Skeletal muscle cell (primary cell): ENCODE measurements at places on chromosomes 1 and 21.

DNA sequence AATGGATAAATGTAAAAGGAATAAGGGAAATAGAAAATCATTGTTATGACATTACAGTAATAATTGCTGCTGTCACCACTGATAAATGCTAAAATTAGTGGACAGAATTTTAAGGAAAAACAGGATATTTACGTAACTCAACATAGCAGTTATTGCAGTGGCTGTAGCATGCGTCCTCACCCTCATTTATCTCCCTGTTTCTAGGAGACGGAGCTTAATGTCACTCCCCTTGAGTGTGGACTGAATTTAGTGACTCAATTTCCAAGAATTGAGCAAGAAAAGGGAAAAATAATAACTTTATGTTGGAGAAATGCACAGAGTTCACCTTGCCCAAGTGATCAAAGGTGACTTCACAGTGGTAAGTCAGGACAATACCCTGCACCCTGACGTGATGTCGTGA, 33.3 kb upstream of the COL18A1 start:
- DNase-seq = no peak

DNA sequence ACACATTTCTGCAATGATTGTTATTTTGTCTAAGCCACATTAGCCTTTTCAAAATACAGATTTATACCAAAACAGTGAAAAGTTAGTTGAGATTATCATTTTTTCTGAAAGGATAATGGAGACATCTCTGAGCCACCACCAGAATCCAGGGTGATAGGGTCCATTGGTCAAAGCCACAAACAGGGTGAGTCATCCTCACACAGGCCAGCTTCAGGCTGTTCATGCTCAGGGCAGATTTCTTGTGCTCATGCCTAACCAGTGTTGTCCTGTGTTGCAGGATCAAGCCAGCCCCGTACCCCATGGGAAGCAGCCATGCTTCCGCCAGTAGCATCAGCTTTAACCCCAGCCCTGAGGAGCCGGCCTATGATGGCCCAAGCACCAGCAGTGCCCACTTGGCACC, 13.4 kb downstream of the ELOA start:
- DNase-seq = no peak

DNA sequence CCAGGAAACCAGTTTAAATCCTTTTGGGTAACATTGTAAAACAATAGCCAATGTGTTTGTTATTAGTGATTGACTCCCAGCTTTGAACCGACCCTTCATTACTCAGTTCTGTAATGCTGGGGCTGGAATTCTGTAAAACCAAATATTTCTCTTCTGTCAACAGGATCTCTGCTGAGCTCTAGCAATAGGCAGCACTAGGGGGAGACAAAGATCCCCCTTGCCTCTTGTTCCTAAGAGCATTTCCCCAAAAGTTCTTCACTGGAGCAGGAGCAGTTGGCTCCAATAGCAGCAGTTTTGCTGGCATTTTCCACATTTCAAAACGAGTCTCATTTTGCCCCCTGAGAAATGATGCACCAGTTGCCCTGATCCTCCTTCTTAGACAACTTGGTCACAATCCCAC, 1671.1 kb downstream of the MRPL39 start:
- no peak for DNase-seq

DNA sequence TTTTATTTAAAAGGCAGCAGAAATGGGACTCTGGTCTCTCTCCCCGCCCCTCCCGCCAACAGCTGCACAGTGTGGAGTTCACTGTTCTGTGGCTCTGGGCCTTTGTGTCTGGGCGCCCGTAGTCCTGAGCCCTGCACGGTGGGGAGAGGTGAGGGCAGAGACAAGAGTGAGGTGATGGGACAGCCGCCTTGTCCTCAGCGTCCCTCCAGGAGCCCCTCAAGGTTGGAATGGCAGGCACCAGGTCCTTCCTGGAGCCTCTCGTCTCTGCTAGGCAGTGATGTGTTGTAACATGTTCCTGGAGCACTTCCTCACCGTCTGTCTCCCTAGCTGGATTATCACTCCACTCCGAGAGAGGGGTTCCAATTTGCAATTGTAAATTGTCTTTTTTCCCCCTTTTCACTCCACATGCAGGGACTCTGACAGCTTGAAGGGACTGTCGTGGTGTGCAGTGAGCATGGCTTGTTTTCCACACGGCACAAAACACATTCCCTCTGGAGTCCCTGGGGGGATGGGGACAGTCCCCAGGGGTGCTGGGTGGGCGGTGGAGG, 44.6 kb upstream of the C1orf174 start:
- DNase-seq = no peak

DNA sequence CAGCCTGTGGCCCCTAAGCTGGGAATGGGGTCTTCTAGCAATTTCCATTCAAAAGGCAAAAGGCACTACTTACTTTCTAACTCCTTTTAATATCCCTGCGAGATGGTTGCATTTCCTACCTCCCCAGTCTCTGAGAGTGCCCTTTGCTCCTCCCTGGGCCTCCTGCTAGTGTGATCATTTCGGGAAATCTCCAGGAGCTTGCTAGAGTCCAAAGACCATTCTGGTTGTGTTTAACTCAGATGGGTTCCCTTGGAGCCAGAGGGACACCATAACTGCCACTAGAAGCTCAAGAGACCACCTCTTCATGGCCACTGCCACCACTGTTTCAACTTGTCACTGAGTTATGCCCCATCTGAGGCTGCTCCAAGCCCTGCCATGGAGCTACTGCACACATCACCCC, 34.4 kb upstream of the CYP4B1 start:
- no peak for DNase-seq

- no peak for DNase-seq
Observed at GRCh38 chr1:113647164-113647563, 112.1 kb downstream of the PHTF1 start.

- DNase-seq = no peak
Observed at GRCh38 chr1:119226321-119226720, 85.9 kb upstream of the WARS2 start.

GRCh38 chr1:220786337-220787068, at the start of gene MTARC1:
Gene MTARC1 (plus strand): TSS chr1:220786913. CDS start chr1:220786945, 32 bp downstream.
- DNase-seq = no peak

GRCh38 chr1:162951553-162952315, 90.8 kb upstream of the CCDC190 start:
- DNase-seq = no peak

- no peak for DNase-seq
Observed at GRCh38 chr1:224237119-224237881, 54.3 kb downstream of the DEGS1 start.

DNA sequence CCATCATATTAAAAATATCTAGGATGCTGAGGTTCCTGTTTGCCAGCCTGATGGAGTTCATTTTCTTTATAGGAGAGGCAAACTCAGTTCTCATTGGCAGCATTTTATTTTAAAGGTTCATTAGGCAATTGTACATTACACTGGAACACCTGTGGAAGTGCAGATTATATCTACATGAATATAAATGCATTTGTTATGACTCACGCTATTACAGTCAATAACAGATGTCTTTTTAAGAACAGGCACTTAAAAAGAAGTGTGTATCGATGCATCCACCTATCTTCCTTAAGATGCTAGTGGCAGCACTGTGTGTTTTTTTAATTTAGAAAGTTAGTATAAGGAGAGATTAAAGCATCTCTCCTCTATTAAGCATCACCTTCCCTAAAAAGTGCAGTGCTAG, 276.5 kb downstream of the PRDM2 start:
- DNase-seq = no peak

DNA sequence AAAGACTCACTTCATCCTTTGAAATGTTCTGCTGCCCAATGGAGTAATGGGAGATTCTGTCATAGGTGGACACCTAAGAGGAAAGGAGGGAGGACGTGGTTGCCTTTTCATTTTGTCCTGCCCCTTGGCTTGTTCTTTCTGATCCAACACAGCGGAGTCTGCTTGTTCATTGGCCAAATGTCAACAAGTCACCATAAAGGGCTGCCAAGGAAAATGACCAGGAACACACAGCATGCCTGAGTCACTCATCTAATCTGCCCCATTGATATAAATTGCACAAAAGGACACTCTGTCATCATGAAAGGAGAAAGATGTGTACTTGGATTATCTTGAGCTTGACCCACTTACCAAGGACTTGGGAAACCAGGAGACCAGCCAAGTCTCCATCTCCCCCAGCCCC, 422.9 kb downstream of the SETD4 start:
- peak; percentile 65 for DNase-seq

DNA sequence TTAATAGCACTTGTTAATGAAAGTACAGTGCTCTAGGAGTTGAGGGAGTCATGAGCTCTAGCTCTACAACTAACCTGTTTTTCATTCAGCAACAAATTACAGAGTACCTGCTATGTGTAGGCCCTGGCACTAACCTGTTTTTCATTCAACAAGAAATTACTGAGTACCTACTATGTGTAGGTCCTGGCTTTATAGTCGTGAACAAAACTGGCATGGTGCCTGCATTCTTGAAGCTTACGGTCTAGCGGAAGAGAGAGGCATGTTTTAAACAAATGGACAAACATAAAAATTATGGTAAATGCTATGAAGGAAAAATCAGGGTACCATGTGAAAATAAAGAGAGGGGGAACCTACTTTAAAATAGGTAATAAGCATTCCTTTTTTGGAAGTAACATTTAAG, 2.2 kb upstream of the UBAP2L start:
- no peak for DNase-seq

GRCh38 chr1:159146980-159147379, 24.4 kb upstream of the CADM3 start:
- no peak for DNase-seq

DNA sequence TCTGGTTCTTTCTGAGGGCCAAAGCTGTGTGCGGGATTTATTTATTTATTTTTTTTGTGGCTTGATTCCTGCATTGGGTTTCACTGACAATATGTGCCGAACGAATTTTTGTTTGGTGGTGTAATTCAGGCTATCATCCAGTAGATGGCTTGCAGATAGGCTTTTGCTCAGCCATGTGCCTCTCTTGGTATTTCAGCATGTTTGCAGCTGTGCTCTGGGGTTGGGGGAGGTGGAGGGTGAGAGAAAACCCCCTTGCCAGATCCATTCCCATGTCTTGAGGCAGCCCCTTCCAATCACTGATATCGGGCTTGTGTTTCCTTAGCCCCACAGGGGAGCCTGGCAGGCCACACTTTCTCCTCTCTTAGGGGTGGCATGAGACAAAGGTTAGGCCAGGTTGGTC, 302.4 kb downstream of the PTGER3 start:
- no peak for DNase-seq

DNA sequence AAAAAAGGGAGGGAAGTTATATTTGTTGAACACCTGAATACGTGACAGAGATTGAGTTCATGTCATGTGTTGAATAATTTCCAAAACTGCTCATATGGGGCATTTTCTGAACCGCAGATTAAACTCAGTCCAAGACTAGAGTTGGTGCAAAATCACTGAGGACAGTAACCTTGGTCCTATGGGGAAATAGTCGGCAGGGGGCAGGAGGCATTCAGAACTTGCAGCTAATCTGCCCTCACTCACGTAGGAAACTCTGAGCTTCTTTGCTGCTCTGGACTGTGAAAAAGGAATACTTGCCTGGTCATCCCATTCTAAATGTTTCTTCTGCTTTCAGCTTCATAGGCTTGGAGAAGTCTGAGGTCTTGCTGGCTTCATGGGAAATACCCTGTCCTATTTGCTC, 228.3 kb upstream of the ZP4 start:
- no peak for DNase-seq

DNA sequence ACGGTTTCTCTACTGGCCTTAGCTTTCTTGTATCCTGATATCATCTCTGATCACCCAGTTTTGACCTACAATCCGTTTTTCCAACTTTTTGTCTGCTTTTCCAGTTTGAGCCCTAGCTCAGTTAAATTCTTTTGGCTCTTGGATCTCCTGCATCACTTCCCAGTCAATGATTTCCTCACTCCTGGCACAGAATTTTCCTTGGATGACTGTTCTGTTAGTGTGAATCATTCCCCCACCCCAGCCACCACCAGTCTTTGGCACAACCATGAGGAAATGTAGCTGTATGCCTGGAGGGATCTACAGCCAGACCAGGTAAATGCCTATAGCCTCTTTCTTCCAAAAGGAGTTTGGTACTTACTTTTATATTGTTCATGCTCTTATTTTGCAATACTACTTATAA, 187.2 kb upstream of the PTGFR start:
- DNase-seq = peak; percentile 87

DNA sequence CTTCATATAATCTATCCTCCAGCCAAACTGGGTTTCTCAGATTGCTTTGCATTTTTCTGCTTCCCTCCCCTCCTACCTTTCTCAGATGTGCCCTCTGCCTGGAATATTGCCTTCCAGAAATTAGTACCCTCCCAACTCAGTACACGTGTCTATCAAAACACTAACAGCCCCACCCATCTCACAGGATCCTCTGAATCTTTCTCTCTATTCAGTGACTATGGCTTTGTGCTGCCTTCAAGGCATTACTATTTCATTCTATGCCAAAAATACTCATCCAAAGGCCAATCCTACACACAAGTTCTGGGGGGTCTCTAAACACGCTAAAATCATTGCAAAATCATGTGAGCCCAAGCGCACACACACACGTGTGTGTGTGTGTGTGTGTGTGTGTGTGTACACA, 58.4 kb downstream of the ZNF281 start:
- no peak for DNase-seq

GRCh38 chr1:164735315-164736052, 176.5 kb downstream of the PBX1 start:
- no peak for DNase-seq

- DNase-seq = no peak
Observed at GRCh38 chr1:19461220-19461554, 24.2 kb downstream of the CAPZB start.

GRCh38 chr1:170196490-170197236, 50.9 kb downstream of the NTMT2 start:
- DNase-seq = no peak

DNA sequence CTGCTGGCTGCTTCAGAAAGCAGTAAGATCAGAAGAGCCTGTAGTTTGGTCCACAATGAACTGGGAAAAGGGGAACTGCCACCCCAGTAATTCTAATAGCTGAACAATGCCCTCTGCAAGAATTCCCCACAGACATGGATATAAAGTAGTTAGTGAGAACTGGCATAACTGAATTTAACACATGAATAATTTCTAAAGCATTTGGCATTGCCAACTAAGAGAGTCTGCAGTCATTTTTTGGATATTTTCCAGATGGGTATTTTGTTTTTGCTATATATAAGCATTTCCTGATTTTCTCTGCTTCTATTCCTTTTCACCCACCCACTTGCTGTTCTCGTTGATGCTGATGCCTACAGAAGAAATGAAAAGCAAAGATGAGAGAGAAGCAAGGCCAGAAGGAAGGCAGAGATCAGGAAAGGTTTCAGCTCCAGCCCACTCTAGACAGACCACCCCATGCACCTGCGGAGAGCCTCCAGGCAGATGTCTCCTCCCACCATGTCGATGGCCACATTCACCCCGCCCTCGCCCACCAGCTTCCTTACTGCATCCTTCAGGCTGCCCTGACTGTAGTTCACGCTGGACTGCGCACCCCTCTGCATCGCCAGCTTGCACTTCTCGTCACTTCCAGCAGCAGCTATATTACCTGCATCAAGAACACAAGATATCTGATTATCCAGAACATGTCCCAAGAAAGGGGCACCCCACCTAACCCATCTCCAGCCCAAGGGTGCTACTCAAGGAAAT, 55.9 kb upstream of the SEC16B start:
- DNase-seq = no peak

DNA sequence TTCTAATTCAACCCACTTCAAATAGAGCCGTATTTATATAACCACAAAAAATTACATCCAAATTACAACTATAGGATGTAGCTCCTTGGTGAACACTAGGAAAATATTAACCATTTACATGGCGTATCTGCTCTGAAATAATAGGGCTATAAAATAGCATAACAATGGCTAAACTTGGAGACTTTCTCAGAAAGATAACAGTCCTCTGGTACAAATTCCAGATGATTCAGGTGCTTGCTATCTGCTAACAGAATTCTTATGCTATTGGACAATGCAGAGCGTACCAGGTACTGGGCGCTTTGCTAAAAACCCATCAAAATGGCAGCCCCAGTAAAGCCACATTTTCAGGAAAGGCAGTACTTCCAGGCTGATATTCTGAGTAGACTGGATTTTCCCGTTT, 209.7 kb upstream of the C8B start:
- DNase-seq = no peak
